ENCODE measurements at places on chromosomes 7 and 10. TPM values are rescaled to one million over a fixed set of nuclear protein-coding genes. Genes with fewer than 3 reads are reported as not detected.

The AGAP5 gene
- 0.32 TPM for total RNA-seq

DNA sequence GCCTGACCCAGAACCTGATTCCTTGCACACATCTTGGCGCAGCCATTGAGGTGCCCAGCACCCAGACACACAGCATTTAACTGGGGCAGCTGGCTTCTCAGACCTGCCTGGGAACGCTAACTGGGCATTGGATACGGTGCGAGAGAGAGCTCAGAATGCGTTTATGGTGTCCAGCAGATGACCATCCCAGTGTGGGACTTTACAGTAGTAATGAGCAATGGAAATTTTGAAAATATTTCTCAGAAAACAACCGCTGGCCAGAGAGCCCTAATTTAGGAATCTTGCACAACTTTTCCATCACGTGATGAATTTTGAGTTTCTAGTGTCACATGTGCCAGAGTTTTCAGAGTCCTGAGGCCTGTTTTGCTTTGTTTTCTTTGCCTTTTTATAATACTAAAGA lies 78.2 kb upstream of the SEC61G start:
- DNase-seq = no peak

The ODAD2 gene
- total RNA-seq = not detected

The PTN gene
- 10.4 TPM for total RNA-seq

DNA sequence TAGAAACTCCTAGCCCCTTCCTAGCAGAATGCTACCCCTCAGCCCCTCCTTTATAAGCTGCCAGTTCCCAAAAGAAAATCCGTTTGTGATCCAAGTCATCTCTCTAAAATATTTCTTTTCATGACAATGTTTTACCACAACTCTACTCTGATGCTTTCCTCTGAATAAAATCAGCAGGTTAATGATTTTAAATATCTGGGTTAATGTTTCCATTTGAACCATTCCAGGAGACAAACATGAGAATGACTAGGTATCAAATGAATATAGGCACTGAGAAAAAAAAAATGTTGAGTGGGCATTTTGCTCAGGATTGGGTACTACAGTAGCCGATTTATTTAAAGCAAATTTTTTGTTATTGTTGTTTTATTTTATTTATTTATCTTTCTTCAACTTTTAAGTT lies 360.3 kb downstream of the WDR11 start:
- no peak for DNase-seq

The ABCB4 gene
- total RNA-seq = not detected

DNA sequence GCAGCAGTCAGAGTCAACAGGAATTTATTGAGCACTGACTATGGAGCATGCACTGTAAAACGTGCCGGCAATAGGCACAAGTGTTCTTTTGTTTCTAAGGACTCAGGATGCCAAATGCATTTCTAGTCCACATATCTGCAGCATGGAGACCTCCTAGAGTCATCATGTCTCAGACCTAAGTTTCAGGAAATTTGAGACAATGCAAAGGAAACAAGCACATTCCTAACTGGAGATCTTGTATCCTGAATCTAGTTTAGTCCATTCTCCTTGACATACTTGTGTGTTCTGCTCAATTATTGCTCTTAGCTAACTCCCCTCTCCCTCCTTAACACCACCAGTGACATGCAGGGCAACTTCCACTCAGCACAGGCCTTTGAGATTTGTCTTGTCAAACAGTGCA lies 173.2 kb downstream of the ZNF438 start:
- DNase-seq = no peak

The THSD7A gene
- total RNA-seq = 10.1 TPM

DNA sequence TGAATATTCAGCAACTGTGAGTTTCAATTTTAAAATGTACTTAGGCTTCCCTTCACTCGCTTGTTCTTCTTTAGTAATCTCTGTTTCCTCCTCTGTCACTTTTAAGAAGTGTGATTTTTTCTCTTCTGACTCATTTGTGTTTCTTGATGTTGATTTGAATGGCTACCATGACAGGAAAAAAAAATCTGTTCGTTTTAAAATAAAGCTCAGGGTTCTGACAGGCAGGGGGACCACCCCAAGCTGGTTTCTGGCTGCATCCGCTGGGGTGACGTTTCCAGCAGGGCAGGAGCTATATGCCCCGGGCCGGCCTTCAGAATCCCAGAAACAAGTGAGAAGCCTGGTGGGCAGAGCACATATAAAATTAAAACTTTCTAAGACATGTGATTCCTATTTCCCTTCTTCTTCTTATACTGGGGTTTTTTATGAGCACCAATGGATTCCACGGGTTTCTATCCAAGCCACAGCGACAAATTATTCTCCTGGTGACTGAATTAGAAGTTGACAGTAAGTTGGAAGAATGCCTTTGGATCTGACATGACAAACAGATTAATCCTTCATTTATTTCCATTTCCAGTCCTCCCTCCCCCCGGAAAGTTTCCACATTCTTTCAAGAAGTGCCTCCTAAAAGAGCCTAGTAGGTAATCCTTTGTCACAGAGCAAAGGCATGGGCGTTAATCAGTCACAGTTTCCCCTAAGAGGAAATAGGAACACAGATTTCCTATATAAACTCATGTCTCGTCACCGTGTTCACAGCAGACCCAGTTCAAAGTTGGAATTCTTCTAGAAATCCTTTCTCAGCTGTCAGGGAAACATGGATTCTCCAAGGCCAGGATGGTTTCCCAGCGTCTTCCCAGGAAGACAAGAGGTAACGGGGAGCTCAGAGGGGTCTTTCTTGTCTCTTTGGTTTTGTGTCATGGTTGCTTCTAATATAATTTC lies 79.9 kb downstream of the PTPRE start:
- DNase-seq = peak; percentile 35

- DNase-seq = no peak
Observed at GRCh38 chr7:140121326-140121725, 55.5 kb downstream of the KDM7A start.

DNA sequence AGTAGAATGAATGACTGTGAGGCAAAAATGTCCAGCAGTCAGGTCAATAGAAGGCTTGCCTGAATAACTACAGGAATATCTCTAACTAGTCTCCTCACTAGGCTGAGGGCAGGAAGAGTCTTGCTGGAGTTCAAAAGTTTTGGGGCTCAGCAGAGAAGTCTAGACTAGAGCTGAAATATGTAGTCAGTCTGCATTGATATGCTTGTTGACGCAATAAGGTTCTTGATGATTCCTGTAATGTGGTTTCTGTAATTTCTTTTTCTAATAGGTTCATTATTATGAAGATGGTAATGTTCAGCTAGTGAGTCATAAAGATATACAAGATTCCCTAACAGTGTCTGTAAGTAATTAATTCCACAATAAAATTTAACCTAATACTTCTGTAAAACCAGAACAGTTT lies 41.5 kb upstream of the ST7 start:
- no peak for DNase-seq

The MOGAT3 gene
- not detected for total RNA-seq

GRCh38 chr10:119516381-119517234 lies 25.9 kb downstream of the RGS10 start:
- DNase-seq = peak; percentile 24

The NPC1L1 gene
- total RNA-seq = not detected

DNA sequence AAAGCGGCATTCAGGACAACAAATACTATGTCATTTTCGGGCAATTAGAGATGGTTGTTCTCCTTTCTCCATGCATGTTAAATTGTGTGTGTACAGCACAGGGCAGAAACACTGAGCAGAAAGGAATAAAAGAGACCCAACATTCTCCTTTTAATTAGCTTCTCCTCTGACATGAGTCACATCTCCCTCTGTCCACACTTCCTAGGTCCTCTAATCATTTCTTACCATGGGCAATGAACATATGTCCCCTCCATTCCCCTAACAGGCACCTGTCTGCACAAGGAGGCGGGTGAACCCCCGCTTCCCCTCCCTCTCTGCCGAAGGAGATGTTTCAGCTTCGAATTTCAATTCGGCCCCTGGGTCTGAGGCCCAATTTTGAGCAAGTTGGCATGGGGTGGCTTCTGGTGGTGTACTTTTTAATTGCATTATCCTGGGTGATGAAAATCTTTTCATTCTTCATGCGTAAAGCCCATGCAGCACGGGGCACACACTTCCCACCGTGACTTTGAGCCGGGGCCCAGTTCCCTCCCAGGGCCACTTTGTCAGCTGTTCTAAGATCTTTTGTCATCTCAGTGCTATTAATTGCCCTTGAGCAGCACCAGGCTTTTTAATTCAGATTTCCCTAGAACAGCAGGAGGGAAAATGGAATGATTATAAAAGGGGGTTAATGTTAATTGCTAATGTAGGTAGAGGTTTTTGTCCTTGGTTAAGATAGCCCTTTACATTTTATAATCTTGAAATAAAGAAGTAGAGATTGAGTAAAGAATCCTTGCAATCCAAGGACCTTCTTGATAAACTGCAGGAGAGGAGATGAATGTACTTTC lies 219.5 kb upstream of the NRP1 start:
- no peak for DNase-seq

GRCh38 chr7:6162331-6162620 lies 110.1 kb downstream of the CYTH3 start:
- peak; percentile 67 for DNase-seq
